Posterior cingulate gyrus (tissue), 11 donors: ENCODE measurements at places on chromosomes 2 and 18.
A peak's percentile ranks its signal among the peaks of the same experiment; 100 is the strongest.

DNA sequence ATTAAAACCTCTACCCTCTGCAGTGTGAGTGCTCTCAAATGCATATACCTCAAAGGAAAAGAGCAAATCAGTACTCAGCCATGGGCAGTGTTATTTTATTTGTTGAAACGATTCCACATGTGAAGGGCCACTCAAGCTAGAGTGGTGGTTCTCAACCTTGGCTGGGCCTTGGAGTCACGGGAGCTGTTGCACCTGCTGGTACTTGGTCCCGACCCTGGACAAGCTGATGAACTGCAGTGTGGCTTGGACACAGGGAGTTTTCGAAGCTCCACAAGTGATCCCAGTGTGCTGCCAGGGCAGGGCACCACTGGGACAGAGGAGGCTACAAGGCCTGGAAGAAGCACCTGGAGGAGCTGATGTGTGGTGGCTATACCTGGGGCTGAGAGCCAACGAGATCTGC, 19.7 kb downstream of the GNLY start:
- no peak for DNase-seq

DNA sequence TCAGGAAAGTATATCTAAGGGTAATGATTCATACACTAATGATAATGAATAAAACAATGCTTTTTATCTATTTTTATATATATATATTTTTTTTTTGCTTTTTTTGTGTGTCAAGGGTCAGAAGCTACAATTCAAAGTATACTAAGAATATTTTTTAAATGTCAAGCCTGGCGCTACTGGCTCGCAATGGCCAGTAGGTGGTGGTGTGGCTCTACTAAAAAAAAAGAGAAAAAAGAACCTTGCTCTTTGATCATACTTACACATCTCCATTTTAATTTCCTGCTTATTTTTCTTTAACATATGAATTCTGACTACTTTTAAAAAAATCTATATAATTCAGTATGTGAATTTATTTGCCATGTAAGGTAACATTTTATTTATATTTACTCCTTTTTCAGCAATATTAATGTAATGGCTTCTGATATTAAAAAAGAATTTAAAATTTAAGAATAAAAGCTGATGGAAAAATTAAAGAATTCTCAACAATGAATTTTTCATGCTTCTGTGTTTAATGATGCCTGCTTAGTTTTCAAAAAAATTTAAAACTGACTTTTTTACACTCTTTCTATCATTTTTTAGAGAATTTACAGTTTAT, 232.9 kb downstream of the GULP1 start:
- DNase-seq, result peak; percentile 79

DNA sequence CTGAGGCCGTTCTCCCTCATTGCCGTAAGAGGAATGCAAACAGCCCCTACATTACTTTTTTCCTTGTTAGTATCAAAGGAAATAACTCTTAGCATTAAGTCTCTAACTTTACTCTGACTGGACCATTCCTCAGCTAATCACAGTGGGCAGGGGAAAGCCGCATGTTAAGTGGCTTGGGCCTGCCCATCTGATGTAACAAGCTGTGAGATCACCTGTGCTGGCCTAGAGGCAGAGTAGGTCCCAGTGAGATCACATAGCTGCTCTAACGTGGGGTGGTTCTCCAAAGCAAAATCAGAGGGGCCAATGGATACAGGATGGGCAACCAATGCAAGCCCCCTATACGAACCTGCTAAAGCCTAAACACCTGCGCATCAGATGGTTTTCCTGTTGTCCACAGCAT, 5.9 kb upstream of the MOCOS start:
- DNase-seq, result no peak

- DNase-seq, result no peak
Measured at GRCh38 chr2:150620855-150621254, 133.4 kb upstream of the RND3 start.

GRCh38 chr2:174771136-174771535, 6.9 kb upstream of the CHRNA1 start:
- no peak for DNase-seq

DNA sequence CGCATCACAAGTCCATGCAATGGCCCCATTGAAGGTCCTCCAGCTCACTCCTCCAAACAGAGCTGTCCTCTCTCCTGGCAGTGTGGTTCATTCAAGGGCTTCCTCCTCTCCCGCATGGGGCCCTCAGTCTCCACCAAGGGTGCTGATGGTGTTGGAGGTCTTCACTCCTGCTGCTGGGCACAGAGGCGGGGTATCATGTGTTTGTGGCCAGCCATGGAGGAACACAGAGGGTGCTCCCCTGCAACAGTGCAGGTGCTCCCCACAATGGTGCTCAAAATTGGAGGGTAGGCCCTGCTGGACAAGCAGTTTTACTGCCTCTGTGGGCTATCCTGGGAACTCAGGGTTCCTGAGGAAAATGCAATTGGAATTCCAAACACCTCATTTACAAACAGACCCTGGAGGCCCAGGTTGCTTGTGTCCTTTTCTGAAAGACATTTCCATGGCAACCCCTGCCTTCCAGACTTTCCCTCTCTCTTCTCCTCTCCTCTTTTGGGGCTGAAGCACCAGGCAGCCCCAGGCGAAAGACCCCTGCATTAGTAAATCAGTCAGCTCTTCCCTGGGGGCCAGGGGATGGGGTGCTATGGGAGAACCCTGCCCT, 256.0 kb downstream of the HAUS1 start:
- DNase-seq, result no peak

- no peak for DNase-seq
Measured at GRCh38 chr2:45647986-45648520, 3.4 kb upstream of the PRKCE start.

- DNase-seq, result no peak
Measured at GRCh38 chr18:48563027-48563426, 24.2 kb downstream of the CTIF start.

- no peak for DNase-seq
Measured at GRCh38 chr2:152864601-152865149, 146.3 kb downstream of the ARL6IP6 start.
